ENCODE measurements at places on chromosomes 12 and 14.

DNA sequence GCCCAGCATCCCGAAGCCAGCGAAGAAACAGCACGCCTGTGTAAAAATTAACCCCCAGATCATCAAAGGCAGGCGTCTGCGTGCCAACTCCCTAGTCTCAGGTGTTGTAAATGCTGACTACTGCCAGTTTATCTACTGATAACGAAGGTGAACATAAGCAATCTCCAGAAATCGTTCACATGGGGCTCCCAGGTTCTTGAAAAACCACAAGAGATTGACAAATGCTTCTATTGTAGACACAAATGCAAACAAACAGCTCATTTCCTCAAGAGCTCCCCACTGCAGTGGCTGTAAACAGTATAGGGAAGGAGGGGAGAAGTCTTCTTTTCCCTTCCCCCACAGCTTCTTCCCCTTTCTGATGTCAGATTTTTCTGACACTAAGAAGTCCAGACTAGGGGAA is 5.3 kb upstream of the PLEKHG3 start:
- no peak for DNase-seq

DNA sequence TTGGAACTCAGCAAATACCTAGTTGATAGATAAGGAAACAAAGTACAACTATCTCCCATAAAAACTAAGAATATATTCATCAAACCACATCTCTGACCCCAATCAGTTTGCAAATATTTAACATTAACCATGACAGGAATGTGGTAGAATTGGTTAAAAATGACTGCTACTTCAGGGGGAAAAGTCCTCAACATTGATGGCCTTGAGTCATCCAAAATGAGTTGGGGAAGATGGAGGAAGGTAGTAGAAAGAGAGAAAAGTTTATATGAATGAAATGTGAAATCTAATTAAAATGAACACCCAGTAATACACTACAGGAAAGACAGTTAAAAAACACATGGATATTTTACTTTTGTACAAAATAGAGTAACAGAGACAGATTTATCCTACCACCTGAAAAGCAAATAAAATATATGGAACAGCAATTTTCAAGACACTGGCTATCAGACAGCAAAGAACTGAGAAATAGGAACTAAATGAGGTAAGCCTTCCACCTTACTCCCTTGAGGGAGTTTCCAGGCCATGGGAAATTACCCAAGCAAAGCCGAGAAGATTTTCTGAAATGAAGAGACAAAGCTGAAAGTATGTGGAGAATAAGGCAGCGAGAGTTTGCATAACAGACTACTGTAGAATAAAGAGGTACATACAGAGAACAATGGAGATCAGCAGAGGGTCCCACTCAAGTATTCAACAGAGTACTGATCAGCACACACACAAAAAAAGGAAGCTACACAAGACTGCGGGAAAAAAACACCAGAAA is 49.6 kb downstream of the TC2N start:
- no peak for DNase-seq

GRCh38 chr14:97975962-97976361 is 1178.8 kb downstream of the VRK1 start:
- DNase-seq, result no peak

GRCh38 chr12:107304588-107305532 is 211.5 kb upstream of the CRY1 start:
- no peak for DNase-seq

GRCh38 chr12:6459004-6459337 is 7.1 kb downstream of the TAPBPL start:
- DNase-seq, result no peak

GRCh38 chr12:124675881-124676713 is 108.7 kb upstream of the NCOR2 start:
- DNase-seq, result no peak
